Karpas-422 (cell line): ENCODE measurements at places on chromosomes 6 and 20. TPM values are rescaled to one million over a fixed set of nuclear protein-coding genes. Genes with fewer than 3 reads are reported as not detected.

DNA sequence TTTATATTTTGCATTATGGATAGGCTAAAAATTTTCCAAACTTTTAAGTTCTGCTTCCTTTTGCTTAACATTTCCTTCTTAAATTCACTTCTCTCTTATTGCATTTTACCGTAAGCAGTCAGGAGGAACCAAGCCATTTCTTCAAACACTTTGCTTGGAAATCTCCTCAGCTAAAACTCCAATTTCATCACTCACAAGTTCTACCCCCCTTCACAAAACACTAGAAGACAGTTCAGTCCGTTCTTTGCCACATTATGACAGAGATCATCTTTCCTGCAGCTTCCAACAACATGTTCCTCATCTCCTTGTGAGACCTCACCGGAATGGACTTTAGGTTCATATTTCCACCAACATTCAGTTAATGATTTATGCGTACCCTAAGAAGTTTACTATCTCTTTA, 79.2 kb upstream of the LY86 start:
- H3K4me3 ChIP-seq = no peak overlapping the region
- no peak overlapping the region for H3K27ac ChIP-seq
- no peaks in the 10 kb centered on the region for H3K36me3 ChIP-seq
- no peaks in the 10 kb centered on the region for H3K27me3 ChIP-seq
- no peak for DNase-seq

GRCh38 chr6:138230759-138231380, 12.6 kb upstream of the PBOV1 start:
- H3K27me3 ChIP-seq = no peaks in the 10 kb centered on the region
- no peak overlapping the region for H3K27ac ChIP-seq
- peaks cover 10% of the 10 kb centered on the region for H3K4me1 ChIP-seq

GRCh38 chr20:8646033-8646441, 422.9 kb upstream of the PLCB4 start:
- no peak for DNase-seq
- no peaks in the 10 kb centered on the region for H3K4me1 ChIP-seq
- no peaks in the 10 kb centered on the region for H3K27me3 ChIP-seq
- no peak overlapping the region for H3K4me3 ChIP-seq

DNA sequence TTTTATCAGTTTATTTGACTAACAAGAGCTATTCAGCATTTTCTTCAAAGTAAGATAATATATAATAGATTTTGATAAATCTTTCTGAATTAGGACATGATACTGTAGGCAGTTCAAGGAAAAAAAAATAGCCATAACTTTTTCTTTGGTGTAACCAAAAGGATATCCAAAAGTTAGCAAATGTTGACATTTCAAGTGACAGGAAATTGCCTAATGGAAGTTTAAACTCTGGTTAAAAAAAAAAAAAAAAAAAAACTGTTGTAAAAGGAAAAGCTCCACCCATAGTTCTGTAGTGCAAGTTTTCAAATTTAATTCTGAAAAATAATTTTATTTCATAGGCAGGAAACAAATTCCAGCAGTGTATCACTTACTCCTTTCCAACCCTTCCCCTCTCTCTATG, 18.8 kb downstream of the HEBP2 start:
- no peaks in the 10 kb centered on the region for H3K4me1 ChIP-seq
- H3K27ac ChIP-seq = no peak overlapping the region
- DNase-seq = no peak
- no peaks in the 10 kb centered on the region for H3K27me3 ChIP-seq
- no peaks in the 10 kb centered on the region for H3K36me3 ChIP-seq
- no peak overlapping the region for H3K4me3 ChIP-seq

DNA sequence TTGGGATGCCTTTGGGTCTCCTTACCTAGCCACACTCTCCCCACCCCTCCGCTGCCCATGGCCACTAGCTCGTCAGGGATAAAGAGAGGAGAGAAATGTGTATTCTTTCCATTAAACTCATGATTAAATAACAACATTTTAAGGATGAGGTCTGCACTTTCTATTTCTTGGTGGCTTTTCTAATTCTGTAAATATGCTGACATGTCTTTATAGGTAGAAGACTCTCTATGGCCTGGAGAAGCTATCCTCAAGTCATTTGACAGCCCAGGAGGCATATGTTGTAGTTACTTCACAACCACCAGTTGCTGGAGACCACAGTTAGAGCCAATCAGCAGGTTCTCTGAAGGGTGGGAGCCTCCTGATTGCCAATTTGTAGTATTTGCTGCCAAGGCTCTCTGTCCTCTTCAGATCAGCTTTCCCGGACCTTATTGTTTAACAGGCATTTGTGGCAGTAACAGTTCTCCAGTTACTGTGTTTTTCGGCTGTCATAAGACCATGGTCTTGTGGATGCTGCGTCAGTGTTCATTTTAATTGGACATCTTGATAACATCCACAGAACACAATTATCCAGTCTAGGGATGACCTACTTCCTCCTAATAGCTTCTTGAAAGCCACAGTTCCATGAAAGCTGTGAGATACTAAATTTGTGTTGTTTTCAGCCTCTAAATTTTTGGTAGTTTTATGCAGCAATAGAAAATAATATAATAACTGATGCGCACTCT, 205.0 kb upstream of the KCNQ5 start:
- no peaks in the 10 kb centered on the region for H3K27me3 ChIP-seq
- no peak overlapping the region for H3K27ac ChIP-seq
- no peaks in the 10 kb centered on the region for H3K4me1 ChIP-seq
- DNase-seq = no peak
- no peak overlapping the region for H3K4me3 ChIP-seq
- H3K36me3 ChIP-seq = no peaks in the 10 kb centered on the region

DNA sequence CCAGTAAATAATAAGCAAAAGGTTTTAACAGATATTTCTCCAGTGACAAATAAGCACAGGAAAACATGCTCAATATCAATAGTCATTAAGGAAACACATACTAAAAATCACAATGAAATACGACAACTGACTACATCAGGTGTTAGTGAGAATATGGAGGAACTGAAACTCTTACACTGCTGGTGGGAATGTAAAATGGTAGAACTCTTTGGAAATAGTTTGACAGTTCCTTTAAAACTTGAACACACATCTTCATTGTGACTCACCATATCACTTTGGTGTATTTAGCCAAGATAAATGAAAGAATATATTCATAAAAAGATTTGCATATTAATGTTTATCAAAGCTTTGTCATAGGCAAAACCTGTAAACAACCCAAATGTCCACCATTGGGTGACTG, 11.3 kb upstream of the MAP3K5 start:
- no peak overlapping the region for H3K27ac ChIP-seq
- no peak for DNase-seq
- no peaks in the 10 kb centered on the region for H3K27me3 ChIP-seq
- no peaks in the 10 kb centered on the region for H3K36me3 ChIP-seq
- H3K4me3 ChIP-seq = no peak overlapping the region

The TREM1 gene
- not detected in 2 replicates for total RNA-seq

The TMEM170B gene
- total RNA-seq = 0.36 and 2.4 TPM in 2 replicates

The SAMD3 gene
- not detected in 2 replicates for total RNA-seq

- no peak overlapping the region for H3K4me3 ChIP-seq
- H3K27me3 ChIP-seq = no peaks in the 10 kb centered on the region; the same call in 1 of the 2 replicates
- H3K4me1 ChIP-seq = peaks cover 1% of the 10 kb centered on the region; the same call in 1 of the 2 replicates
- H3K27ac ChIP-seq = no peak overlapping the region
- DNase-seq = no peak
Observed at GRCh38 chr6:140980265-140980887, 1152.3 kb upstream of the GJE1 start.

- no peaks in the 10 kb centered on the region for H3K4me1 ChIP-seq
- peak; percentile 77 for DNase-seq
- no peak overlapping the region for H3K27ac ChIP-seq
- no peaks in the 10 kb centered on the region for H3K36me3 ChIP-seq
- no peak overlapping the region for H3K4me3 ChIP-seq
Observed at GRCh38 chr6:47780510-47781356, 1.1 kb upstream of the OPN5 start.

- no peak overlapping the region for H3K4me3 ChIP-seq
- no peaks in the 10 kb centered on the region for H3K27me3 ChIP-seq
- no peak overlapping the region for H3K27ac ChIP-seq
- no peak for DNase-seq
Observed at GRCh38 chr6:44537306-44538049, 150.0 kb downstream of the CDC5L start.

GRCh38 chr6:41347378-41348050, 12.1 kb downstream of the NCR2 start:
- no peak overlapping the region for H3K27ac ChIP-seq
- no peaks in the 10 kb centered on the region for H3K4me1 ChIP-seq
- DNase-seq = no peak

- no peak overlapping the region for H3K4me3 ChIP-seq
- DNase-seq = no peak
- H3K27ac ChIP-seq = no peak overlapping the region
- H3K36me3 ChIP-seq = no peaks in the 10 kb centered on the region
Observed at GRCh38 chr6:139536751-139537617, 162.5 kb upstream of the CITED2 start.

GRCh38 chr6:111850295-111850937, 22.8 kb downstream of the FYN start:
- H3K36me3 ChIP-seq = peaks cover 10% of the 10 kb centered on the region; the same call in 1 of the 2 replicates
- H3K27ac ChIP-seq = peak overlapping the region; percentile 31; the same call in 1 of the 2 replicates
- H3K4me3 ChIP-seq = no peak overlapping the region

GRCh38 chr6:32111424-32112066, 2.4 kb upstream of the TNXB start:
- no peaks in the 10 kb centered on the region for H3K27me3 ChIP-seq
- H3K36me3 ChIP-seq = peaks cover 3% of the 10 kb centered on the region
- H3K4me3 ChIP-seq = no peak overlapping the region

DNA sequence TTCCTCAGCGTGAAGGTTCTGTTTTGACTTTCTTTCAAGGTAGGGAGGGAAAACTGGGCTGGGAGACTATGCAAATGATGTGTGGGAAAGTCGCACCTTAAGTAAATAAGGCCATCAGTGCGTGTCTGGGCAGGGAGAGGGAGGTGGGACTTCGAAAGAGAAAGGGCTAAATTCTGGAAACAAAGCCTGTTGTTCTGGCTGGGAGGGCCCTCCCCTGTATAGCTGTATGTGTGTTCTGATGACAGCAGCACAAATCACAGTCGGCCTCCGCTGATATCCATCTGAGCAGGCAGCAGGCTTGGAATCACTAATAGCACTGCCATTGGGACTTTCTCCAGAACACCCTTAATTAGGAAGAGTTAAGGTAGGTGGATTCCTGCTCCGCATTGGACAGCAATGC, 19.2 kb downstream of the JAG1 start:
- H3K36me3 ChIP-seq = peaks cover 5% of the 10 kb centered on the region
- no peaks in the 10 kb centered on the region for H3K27me3 ChIP-seq
- H3K27ac ChIP-seq = no peak overlapping the region
- no peak overlapping the region for H3K4me3 ChIP-seq
- peaks cover 12% of the 10 kb centered on the region for H3K4me1 ChIP-seq

DNA sequence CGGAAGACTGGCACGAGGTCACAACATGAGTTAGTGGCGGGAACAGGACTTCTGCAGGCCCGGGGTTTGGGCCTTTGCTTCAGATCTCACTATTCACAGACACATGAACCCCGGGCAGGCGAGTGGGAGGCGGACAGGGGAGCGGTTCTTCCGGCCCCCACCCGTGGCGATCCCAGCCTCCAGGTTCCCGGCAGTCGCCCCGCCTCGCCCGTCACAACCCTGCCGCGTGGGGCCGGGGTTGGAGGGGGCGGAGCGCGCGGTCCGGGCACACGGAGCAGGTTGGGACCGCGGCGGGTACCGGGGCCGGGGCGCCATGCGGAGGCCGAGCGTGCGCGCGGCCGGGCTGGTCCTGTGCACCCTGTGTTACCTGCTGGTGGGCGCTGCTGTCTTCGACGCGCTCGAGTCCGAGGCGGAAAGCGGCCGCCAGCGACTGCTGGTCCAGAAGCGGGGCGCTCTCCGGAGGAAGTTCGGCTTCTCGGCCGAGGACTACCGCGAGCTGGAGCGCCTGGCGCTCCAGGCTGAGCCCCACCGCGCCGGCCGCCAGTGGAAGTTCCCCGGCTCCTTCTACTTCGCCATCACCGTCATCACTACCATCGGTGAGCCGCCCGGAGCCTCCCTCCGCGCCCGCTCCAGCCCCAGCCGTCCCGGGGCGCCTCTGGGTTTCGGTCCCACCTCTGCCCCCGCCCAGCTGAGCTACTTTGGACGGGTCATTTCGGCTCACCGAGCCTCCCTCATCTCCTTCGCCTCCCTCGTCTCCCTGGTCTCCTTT, at the start of gene KCNK15:
Gene KCNK15 (plus strand): TSS at position 268 of the 769 bp plus-strand sequence. CDS start 46 bp downstream, at position 314.
- H3K4me1 ChIP-seq = no peaks in the 10 kb centered on the region
- no peaks in the 10 kb centered on the region for H3K27me3 ChIP-seq
- no peak for DNase-seq
- no peak within 1 kb of the TSS for H3K4me3 ChIP-seq
- no peaks in the 10 kb centered on the region for H3K36me3 ChIP-seq
- no peak within 1 kb of the TSS for H3K27ac ChIP-seq

DNA sequence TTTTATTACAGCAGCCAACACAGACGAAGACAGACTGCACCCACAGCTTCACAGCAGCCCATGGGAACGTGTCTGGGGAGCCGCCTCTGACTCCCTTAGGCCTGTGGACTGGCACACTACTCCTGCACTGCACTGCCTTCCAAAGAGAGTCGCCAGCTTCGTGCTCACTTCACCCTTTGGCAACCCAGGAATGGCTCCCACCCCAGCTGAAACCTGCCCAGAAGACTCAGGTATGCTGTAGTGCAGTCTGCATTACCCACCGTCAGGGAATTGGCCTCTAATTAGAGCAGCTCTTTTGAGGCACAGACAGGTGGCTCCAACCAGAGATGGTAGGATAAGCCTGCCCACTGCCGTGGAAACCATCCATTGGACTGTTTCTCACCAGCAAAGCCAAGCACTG, 39.9 kb upstream of the FRMD1 start:
- no peak overlapping the region for H3K27ac ChIP-seq
- H3K4me3 ChIP-seq = no peak overlapping the region
- DNase-seq = no peak
- no peaks in the 10 kb centered on the region for H3K36me3 ChIP-seq

DNA sequence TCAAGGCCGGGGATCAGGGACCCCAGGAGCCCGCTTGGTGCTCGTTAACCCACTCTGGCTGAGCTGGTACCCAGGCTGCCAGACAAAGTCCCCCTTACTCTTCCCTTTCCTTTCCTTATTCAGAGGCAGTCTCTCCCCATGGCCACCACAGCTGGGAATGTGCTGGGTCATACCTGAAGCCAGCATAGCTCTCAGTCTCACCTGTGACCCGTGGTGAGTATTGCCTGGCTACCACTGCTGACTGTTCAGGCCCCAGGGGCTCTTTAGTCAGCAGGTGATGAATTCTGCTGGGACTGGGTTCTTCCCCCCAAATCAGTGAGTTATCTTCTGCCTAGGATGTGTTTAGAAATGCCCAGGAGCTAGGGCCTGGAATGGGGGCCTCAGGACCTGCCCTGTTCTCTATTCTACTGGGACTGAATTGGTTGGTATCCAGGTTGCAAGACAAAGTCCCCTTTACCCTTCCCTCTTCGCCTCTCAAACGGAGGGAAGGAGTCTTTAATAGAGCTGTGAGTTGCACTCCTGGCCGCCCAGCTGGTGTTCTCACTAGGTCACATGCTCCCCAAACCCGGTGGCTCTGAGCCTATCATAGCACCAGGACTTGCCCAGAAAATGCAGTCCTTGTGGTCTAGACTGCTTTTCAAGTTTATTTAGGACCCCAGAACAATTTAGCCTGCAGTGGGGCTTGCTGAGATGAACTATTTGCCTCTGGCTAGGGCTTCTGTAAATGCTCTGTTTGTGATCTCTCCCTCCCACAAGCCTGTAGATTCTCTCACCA, 64.6 kb downstream of the MYO6 start:
- no peak overlapping the region for H3K27ac ChIP-seq
- no peak for DNase-seq
- H3K27me3 ChIP-seq = no peaks in the 10 kb centered on the region
- H3K4me1 ChIP-seq = no peaks in the 10 kb centered on the region
- no peak overlapping the region for H3K4me3 ChIP-seq
- H3K36me3 ChIP-seq = no peaks in the 10 kb centered on the region

GRCh38 chr20:23368316-23369071, 6.5 kb downstream of the GZF1 start:
- no peak overlapping the region for H3K4me3 ChIP-seq
- peaks cover 72% of the 10 kb centered on the region for H3K36me3 ChIP-seq
- no peak overlapping the region for H3K27ac ChIP-seq
- H3K4me1 ChIP-seq = peaks cover 35% of the 10 kb centered on the region
- no peak for DNase-seq

The TTK gene
- 28.0 and 52.0 TPM in 2 replicates for total RNA-seq
